MCF 10A (cell line): ENCODE measurements at places on chromosomes 4 and X.

- DNase-seq, result no peak
These were observed 6.7 kb downstream of the NRK start for GRCh38 chrX:105829011-105829410.

GRCh38 chr4:89284828-89285227, 22.8 kb downstream of the GPRIN3 start:
- DNase-seq, result no peak

GRCh38 chrX:42797651-42798269, 19.8 kb upstream of the PPP1R2C start:
- peak; percentile 19 for DNase-seq

DNA sequence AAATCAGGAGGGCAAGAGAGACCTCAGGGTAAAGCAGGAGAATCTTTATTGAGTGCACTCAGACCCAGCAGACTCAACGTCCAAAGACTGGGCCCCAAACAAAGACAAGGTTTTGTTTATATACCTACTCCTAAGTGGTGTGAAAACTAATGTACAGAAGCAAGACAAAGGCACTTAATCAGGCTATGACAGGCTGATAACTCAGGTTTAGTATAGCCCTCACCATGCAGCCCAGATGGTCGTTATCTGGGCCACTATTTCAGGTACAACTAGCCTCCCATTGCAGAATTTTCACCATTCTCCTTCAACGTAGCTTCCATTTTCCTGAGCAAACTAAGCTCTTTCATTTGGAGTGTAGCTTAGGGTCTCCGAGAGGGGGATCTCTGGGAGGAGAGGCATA, 36.9 kb downstream of the SULT1E1 start:
- no peak for DNase-seq

DNA sequence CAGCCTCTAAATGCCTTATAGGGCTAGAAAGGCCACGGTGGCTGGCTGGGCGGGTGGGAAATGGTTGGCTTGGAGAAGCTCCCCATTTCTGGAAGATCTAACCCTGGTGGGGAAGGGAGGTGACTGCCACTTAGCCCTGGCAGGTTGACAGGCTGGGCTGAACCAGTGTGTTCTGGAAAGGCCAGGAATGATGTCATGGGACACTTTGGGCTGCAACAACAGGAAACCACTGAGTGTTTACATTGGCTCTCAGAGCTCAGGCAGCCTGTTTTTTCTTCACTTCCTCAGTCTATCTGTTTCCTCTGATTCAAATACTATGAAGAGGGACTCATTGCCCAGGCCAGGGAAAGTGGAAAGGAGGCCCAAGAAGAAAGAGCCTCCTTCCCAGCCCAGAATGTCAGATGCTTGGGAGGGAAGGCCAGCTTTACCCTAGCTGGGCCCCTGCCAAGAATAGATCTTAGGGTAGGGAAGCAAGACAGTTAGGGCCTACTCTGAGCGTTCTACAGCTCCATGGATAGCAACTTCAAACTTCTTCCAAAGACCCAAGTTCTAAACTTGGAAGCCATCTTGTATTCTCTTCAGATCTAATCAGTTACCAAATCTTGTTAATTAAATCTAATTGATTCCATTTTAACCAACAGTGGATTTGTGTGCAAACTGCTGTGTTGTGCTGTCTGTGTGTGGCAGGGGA, 65.8 kb upstream of the MSN start:
- peak; percentile 85 for DNase-seq

GRCh38 chrX:10676235-10676957, 56.0 kb upstream of the MID1 start:
- no peak for DNase-seq

DNA sequence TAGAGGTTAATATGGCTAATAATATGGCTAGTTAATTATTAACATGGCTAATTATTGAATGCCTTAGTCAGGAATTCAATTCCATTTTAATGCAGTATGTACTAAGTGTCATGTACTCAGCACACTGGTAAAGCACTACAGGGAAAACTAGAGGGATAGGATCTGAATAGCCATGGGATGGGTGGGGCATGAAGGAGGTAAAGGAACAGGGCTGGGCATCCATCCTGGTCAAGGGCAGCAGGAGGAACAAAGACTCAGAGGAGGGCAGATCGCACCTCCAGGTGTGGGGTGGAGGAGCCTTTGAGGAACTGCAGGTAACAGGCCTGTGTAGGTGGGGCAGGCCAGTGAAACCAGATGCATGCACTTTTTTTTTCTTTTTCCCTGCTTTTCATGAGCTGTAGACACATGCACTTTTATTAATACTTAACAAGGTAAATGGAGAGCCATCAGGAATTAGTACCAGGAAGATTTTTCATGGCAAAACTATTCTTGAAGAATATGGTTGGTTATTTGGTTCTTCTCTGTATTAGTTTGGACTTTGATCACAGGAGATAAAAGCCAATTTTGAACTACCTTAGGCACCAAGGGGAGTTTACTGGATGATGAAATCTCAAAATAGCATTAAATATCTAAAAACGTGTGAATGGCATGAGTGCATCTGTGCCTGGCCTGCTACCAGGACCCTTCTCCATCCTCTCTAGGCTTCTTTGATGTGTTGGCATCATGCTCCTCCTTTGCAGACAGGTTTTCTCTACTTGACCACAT, 88.3 kb downstream of the CC2D2A start:
- no peak for DNase-seq

- DNase-seq, result peak; percentile 64
These were observed 216.3 kb downstream of the ADAMTS3 start for GRCh38 chr4:72352711-72353110.

- no peak for DNase-seq
These were observed 6.3 kb upstream of the PPEF2 start for GRCh38 chr4:75908555-75908954.

DNA sequence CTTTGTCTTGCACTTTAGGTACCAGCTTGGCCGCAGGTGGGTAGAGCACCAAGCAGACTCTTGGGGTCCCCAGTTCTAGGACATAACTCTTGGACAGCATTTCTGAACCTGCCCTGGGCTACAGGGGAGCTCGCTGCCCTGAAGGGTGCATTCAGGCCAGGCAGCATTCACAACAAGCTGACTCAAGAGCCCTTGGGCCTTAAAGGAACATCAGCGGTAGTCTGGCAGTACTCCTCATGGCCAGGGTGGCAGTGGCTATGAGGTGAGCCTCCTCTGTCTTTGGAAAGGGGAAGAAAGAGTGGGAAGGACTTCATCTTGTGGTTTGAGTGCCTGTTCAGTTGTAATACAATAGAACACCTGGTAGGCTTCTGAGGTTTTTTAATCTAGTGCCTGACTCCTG, 24.8 kb upstream of the SMARCA5 start:
- no peak for DNase-seq

- no peak for DNase-seq
These were observed 168.4 kb upstream of the WDR1 start for GRCh38 chr4:10285028-10285427.

DNA sequence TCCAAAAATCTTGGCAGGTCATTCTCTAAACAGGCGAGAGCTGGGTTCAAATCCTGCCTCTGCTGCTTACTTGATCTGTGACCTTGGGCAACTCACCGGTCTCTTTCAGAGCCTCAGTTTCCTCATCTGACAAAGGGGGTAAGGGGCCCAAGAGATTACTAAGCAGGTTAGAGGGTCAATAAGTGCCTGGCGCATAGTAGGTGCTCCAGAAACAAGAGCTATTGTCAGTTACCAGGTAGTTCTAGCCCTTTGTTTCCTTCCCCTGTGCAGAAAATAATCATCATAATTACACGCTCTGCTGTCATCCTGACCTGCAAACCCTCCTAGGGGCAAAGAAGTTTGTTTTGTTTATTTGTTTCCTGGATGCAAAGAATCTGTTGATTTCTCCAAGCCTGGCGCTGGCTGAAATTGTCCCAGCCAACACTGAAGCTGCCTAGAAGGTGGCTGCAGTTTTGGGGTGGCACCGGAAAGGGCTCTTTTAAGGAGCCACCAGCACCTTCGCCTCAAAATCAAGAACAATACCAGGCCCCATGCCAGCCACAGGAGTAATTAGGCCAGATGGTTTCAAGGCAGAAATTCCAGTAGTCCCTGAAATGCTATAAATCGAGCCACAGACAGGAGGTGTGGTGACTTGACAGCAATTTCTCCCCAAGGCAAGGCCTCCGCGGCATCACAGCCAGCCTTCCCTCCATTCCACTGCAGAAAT, 10.2 kb upstream of the KIAA0232 start:
- DNase-seq, result peak; percentile 55

GRCh38 chr4:57068237-57068981, 41.8 kb downstream of the IGFBP7 start:
- DNase-seq, result no peak

DNA sequence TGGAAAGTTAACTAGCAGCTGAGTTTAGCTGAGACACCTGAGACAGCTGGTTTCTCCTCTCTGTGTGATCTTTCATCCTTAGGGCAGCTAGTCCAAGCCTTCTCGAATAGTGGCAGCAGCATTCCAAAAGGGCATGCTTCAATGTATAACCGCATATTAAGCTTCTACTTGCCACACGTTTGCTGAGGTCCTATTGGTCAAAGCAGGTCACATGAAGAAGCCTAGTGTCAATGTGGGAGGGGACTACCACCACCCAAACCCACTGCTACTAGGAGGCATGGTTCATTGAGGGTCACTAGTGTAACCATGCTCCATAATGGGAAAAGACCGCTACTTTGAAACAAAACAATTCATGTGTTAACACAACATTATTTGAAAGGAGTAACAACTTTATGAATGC, 314.9 kb upstream of the SMIM31 start:
- no peak for DNase-seq

GRCh38 chr4:26194764-26195163, 126.0 kb upstream of the RBPJ start:
- DNase-seq, result no peak

GRCh38 chr4:157803421-157803820, 369.4 kb downstream of the GASK1B start:
- no peak for DNase-seq

- no peak for DNase-seq
These were observed 72.5 kb upstream of the GRXCR1 start for GRCh38 chr4:42819863-42820514.

DNA sequence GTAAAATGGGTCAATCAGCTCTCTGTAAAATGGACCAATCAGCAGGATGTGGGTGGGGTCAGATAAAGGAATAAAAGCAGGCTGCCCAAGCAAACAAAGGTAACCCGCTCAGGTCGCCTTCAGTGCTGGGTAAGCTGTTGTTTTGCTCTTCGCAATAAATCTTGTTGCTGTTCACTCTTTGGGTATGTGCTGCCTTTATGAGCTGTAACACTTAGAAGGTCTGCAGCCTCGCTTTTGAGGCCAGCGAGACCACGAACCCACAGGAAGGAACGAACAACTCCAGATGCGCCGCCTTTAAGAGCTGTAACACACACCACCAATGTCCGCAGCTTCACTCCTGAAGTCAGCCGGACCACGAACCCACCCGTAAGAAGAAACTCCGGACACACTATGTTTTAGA, 11.5 kb upstream of the CAMK2D start:
- DNase-seq, result no peak

- no peak for DNase-seq
These were observed 53.7 kb downstream of the COQ2 start for GRCh38 chr4:83230928-83231327.

DNA sequence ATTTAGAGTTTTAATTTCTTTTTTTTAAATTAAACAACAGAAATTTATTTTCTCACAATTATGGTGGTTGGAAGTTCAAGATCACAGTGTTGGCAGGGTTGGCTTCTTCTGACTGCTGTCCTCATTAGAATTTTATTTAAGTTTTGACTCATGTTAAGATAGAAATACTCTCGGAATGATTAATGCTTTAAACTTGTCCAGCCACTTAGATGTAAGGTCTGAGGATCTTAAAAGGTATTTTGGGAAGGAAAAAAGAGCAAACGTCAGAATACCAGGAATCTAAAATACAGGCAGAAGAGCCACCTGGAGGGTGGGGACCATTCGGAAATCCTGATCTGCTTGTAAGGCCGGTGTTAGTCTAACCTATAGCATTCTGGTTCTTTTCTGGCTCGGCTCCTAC, 423.0 kb upstream of the MAGEB2 start:
- DNase-seq, result no peak

DNA sequence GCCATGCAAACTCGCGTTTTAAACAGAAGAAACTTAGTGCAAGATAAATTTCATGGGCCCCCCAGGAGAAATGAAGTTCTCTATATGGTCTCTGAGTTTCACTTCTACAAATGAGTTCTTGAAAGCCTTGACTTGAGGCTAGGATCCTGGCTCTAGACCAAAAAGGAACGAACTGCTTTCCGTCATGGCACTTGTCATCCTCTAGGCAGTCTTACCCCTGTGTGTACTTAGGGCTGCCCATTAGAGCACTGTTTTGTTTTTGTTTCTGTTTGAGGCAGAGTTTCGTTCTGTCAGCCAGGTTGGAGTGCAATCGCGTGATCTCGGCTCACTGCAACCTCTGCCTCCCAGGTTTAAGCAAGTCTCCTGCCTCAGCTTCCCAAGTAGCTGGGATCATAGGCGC, 29.0 kb downstream of the RNF4 start:
- no peak for DNase-seq

DNA sequence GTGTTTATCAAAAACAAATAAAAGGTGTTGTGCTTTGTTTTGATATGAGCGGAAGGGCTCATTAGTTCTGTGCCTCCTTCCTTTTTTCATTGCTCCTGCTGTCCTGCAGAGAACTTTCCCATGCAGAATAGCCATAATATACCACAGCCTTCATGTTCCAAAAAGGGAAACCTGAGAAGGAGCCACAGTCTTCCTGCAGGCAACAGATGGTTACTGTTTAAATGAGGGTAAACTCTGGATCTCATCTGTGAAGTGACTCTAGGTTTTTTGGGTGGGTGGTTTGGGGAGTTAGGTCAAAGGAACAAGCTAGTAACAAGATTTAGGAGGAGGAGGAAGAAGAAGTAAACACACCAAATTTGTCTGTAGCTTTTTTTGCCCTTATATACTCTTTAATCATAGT, 131.8 kb downstream of the BMPR1B start:
- DNase-seq, result no peak
